Kidney glomerular epithelial cell (primary cell): ENCODE measurements at places on chromosomes 7 and 10.

GRCh38 chr10:49649294-49649693 lies 30.2 kb upstream of the C10orf53 start:
- DNase-seq = no peak

- DNase-seq = no peak
These were observed 133.8 kb upstream of the UNC5B start for GRCh38 chr10:71078454-71079145.

- DNase-seq = no peak
These were observed 88.4 kb downstream of the BEND7 start for GRCh38 chr10:13440185-13441061.

DNA sequence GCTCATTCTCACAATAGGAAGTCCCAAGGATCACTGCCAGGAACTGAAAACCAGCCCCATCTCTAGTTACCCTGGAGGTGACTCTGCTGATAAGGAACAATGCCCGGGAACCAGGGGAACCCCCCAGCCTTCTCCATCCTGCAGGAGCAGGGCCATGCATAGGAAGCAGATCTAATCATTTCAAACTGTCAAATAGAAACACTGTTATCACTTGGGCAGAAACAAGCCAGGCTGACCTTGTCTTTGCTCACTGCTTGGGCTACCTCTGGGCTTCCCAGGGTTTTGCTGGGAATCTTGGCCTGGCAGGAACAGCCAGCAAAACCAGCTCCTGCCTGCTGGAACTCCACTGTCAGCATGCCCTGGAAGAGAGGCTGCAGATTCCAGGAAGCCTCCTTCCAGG lies 114.1 kb downstream of the RNF216 start:
- DNase-seq = no peak

- no peak for DNase-seq
These were observed 501.5 kb downstream of the LRMDA start for GRCh38 chr10:75932921-75933320.

GRCh38 chr10:14332903-14333302 lies 2.2 kb upstream of the FRMD4A start:
- DNase-seq = no peak

DNA sequence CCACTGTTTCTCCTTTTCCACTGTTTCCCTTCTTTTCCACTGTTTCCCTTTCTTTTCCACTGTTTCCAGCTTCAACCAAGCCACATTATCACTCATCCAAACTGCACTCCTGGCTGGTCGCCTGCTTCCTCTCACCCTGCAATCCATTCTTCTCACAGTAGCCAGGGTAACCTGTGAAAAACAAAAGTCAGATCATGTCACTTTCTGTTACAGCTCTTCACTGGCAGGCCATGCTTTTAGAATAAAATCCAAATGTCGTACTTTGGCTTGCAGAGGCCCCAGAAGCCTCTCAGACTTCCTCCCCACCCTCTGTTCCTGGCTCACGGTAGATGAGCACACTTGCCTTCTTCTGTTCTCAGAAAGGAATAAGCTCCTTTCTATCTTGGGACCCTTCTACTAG lies 33.9 kb downstream of the STARD3NL start:
- DNase-seq = no peak

- DNase-seq = no peak
These were observed 52.4 kb upstream of the TNS3 start for GRCh38 chr7:47634273-47634672.

- no peak for DNase-seq
These were observed 663 bp downstream of the VPS37D start for GRCh38 chr7:73668103-73668885.

DNA sequence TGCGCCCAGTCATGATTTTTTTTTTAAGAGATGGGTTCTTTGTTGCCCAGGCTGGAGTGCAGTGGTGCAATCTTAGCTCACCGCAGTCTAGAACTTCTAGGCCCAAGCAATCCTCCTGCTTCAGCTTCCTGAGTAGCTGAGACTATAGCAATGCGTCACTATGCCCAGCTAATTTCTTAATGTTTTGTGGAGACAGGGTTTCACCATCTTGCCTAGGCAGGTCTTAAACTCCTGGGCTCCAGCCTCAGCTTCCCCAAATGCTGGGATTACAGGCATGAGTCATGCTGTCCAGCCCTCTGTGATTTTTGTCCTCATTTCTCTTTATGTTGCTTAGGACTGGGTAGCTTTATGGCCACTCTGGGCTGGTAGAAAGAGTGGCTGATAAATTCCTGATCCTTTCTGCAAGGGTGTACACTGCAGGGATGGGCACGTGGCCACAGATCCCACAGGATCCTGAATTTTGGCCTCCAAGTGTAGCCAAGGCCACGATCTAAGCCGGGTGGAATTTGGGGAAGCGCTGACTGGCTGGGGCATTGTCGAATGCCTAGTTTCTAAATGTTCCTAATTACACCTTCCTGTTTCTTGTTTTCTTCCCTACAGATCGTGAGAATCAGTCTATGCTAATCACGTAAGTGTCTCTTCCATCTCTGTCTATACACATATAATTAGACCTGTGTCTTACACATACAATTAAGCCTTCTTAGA lies 24.1 kb upstream of the MYH16 start:
- no peak for DNase-seq

DNA sequence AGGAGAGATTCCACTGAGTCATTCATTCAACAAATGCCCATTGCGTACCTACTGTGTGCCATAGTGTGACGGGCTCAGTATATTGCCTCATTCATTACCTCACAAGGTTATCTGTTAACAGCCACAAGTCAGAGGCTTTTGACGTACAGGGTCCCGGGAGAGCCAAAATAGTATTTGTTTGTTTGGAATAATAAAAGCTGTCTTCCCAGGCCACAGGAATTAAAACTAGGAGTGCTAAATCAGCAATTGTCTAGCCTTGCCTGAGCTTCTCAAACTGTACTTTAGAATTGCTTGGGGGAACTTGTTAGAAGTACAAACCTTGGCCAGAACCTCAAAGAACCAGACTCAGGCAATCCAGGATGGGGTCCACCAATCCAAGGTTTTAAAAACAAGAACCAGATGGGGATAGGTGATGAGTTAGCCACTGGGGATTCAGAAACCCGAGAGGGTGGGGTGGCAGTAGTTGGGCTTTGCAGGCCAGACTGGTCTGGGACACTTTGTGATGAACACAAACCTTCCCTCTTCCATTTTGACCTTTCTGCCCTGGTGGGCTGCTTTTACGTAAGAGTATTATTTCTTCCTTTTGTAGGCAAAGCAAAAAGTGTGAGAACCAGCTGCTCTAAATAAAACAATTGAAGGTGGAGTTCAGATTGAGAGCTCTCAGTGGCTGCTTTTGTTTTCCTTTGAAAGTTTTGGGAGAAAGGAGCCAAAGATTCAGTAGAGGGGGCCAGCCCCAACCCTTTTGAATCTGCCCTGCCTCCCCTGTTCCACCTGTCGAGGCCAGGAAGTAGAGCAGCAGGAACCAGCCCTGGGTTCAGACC lies 113.0 kb upstream of the ANLN start:
- no peak for DNase-seq

GRCh38 chr7:117004899-117005298 lies 51.6 kb downstream of the ST7 start:
- peak; percentile 50 for DNase-seq

- no peak for DNase-seq
These were observed 100.9 kb upstream of the TAS2R16 start for GRCh38 chr7:123096434-123096833.

DNA sequence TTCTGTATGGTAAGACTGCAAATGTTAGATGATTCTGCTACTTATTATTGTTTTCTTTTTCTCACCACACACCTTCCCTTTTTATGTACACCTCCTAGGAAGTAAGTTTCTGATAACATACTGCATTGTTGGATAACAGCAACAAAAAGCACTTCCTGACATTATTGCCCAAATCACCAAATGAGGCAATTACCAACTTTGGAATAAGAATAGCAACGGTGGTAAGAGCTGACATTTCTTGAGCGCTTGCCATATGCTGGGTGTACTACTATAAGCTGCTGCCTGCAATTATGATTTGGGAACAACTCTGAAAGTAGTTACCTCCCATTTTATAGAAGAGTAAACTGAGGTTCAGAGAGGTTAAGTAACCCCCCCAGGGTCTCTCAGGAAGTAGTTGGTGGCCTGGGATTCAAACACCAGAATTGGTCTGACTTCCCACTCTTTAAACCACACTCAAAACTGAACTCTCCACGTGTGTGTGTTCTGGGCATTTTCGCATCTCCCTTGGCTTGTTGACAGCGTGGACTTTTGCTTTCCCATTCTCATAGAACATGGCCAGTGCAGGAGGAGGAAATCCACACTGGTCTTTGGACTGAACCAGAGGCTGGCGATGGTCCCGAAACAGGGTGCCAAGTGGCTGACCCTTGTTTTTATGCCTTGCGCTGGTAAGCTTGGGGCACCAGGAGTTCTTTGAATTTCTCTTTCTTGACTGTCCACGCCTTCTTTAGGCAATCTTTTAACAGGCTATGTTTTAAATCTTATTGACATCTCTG lies 71.4 kb downstream of the TCF7L2 start:
- DNase-seq = no peak

DNA sequence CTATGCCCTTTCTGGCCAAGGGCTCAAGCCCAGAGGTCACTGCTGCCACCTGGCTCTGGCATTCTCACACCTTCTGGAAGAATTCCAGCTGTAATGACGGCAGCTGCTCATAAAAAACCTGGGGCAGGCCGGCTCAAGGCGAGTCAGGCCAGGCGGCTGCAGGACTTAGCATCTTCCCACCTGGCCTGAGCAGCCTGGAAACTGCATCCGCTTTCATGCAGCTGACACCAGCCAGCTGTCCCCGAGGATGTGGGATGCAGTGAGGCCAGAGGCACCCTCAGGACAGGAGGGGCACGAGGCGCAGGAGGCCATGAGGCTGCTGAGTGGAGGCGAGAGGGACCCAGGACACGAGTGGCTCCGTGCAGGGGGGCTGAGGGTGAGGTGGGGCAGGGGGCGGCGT lies 47.5 kb upstream of the ADGRA1 start:
- DNase-seq = no peak

GRCh38 chr10:7389844-7390243 lies 21.0 kb downstream of the SFMBT2 start:
- DNase-seq = no peak

DNA sequence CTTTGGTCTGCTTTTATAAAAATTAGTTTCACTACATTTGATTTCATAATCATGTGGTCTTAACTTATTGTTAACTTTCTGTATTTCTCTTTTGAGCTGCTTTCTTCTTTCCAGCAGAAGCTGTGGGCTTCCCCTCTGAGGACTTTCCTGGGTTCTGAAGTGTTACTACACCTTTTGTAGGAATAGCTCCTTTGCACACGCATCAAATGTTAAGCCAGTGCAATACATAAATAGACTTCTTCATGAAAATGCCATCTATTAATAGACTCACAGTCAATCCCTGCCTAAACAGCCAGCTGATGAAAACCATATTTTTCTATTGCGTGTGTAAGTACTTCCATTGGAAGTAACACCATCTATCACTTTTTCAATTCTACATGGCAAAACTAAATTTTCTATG lies 1.5 kb downstream of the ABCB4 start:
- no peak for DNase-seq

GRCh38 chr7:40647719-40648118 lies 512.9 kb downstream of the SUGCT start:
- DNase-seq = no peak

- DNase-seq = no peak
These were observed 129.0 kb upstream of the C7orf33 start for GRCh38 chr7:148461392-148462179.

DNA sequence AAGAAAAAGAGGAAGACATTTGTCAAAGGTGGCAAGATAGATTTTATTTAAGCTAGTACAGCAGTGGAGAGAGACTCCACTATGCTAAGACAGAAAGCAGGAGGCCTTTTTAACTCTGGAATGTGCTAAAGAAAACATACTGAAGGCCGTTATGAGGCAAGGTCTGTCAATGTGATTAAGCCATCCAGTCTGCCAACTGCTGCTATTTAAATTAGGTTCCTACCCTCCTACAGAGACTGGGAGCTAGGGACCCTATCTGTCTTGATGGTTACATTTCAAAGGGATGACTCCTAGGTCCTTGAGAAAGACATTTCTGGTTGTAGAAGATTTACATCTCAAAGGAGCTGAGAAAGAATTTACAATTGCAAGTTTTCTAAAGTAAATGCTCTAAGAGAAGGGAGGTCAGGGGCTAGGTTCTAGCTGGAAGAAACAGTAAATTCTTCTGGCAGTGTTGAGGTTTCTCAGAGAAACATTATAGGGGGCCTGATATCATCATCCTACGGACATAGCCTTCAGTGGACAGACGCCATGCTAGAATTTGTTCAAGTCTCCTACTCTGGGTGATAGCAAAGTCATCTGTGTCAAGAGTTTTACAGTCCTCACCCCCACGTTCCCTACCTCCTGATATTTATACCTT lies 211.6 kb downstream of the PHF14 start:
- DNase-seq = no peak

DNA sequence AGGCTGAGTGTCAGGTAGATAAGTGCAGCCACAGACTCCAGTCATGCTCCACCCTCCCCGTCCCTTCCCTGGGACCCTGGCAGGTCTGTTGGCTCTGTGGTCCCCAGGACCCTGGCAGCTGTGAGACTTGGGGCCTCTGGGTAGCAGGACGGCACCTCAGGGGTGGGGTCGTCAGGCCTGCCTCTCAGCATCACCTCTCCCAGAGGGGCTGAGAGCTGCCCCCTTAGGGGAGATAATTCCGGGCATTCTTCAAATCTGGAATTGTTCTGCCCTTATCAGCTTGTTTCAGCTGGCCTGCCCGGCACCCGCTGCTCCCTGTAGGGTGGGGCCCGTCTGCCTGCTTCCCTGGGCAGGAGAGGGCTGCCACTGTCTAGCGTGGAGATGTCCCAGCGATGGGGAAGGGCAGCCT lies 23.3 kb downstream of the PODXL start:
- no peak for DNase-seq

DNA sequence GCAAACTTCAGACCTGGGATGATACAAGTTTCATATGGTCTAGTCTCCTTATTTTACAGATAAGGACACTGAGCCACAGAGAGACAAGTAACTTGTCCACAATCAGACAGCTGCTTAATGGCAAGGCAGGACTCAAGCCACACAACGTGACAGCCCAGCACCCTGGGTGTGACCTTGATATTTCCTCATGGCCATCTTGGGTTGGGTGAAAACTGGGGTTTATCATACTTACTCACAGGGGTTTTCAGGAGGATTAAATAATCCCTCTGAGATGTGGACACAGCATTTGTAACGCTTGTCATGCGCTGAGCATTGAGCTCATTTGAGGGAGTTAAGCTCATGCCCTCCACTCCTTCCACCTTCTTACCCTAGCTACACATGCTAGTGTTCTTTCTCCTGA lies 58.0 kb downstream of the ABLIM1 start:
- DNase-seq = no peak

GRCh38 chr10:57351076-57351475 lies 916.6 kb downstream of the IPMK start:
- no peak for DNase-seq

GRCh38 chr7:76108540-76109233 lies 60.8 kb downstream of the MDH2 start:
- DNase-seq = peak; percentile 64
